ENCODE measurements at places on chromosomes 13 and 19.

GRCh38 chr13:86992251-86992650 lies 678.9 kb upstream of the SLITRK5 start:
- DNase-seq: no peak

DNA sequence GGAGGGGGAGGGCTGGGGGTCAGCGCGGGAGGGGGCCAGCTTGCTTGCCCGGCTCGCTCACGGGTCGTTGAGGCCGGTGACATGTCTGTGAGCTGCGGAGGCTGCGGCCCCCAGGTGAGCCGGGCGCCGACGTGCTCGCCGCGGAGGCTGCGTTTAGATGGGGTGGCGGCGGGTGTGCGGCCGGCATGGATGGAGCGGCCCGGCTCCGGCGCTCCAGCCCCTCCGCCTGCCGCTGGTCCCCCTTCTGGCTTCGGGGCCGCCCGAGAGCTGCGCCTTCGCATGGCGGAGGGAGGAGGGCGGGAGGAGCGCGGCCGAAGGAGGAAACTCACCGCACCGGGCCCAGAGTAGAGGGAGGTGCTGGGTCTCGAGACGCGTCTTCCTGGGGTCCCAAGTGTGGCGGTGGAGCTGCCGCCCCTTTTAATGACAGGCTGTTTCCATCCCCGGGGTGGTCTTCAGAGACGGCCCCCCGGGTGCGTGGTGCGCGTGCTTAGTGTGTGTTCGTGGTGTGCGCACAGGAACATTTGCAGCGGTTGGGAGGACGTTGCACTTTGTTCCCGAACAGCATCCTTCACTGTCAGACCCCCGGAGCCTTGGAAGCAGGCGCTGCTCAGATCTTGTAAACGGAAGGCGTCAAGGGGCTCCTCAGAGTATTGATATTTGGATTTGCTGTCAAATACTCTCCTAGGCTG lies at the start of gene AKAP11:
Gene AKAP11 (plus strand): TSS at position 38 of the 689 bp plus-strand sequence. CDS start 14,197 bp downstream, outside the sequence.
- peak; percentile 63 for DNase-seq

GRCh38 chr13:34419025-34419424 lies 523.0 kb upstream of the NBEA start:
- peak; percentile 18 for DNase-seq

GRCh38 chr19:8212212-8212611 lies 3.0 kb downstream of the CERS4 start:
- no peak for DNase-seq
